Activated effector memory CD4-positive, alpha-beta T cell treated with Interleukin-2 at 50 U/mL for 16 hours (primary cell): ENCODE measurements at places on chromosomes 2 and 18.

GRCh38 chr18:9619056-9619455 lies 4.7 kb upstream of the PPP4R1 start:
- DNase-seq = no peak

- DNase-seq = no peak
These were observed 101.7 kb downstream of the ANKRD44 start for GRCh38 chr2:197208841-197209240.

DNA sequence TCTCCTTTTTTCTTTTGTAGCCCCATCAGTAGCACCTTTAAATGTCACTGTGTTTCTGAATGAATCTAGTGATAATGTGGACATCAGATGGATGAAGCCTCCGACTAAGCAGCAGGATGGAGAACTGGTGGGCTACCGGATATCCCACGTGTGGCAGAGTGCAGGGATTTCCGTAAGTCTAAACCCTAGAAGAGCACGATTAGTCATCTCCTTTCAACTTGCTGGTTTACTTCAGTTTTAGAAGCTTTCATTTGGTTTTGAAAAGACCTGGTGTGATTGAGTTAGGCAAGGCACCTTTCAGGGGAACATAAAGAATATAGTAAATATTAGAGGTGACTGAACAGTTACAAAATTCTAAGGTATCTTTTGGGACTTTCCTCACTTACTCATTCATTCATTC lies 72.2 kb upstream of the TMEM87B start:
- DNase-seq = no peak

GRCh38 chr2:127423478-127423843 lies 5.2 kb downstream of the PROC start:
- no peak for DNase-seq

GRCh38 chr2:96985181-96985945 lies 1.0 kb downstream of the FAM178B start:
- DNase-seq = no peak

GRCh38 chr2:208240619-208241209 lies 14.2 kb downstream of the IDH1 start:
- no peak for DNase-seq

- no peak for DNase-seq
These were observed 35.6 kb downstream of the FAM124B start for GRCh38 chr2:224366267-224366844.

DNA sequence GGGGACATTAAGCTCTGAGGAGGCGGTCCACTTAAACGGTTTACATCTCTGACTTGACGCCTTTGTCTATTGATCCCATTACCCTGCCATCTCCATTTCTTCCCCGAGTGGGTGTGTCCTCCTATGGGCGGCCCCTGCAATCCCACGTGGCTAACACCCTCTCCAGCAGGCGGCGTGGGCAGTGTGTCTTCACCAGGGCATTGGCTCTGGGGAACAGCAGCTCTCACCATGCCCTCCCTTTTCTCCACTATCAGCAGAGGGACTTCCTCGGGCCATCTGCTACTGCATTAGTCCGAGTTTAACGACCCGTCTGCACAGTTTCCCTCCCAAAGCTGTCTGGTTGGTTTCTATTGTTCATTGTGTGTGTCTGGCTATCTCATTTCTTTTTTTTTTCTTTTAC lies 511.9 kb upstream of the NRP2 start:
- no peak for DNase-seq

DNA sequence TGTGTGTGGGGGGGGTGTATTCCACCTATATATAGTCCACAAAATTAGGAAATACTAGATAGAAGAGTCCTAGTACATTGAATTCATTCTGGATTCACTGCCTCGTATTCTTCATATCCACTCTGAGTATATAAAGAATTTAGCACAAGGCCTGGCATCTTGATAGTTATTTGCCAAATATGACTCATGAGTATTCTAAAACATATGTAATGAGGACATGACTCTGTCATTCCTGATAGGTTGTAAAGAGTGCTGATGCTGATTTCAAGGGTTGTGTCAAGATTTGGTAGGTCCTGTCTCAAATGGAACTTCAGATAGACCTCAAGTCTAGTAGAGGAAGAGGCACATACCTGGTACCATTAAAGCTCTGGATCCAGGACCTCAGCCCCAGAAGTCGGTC lies 173.4 kb upstream of the BOD1L2 start:
- DNase-seq = no peak

GRCh38 chr2:128293870-128294455 lies 24.7 kb downstream of the HS6ST1 start:
- no peak for DNase-seq

- DNase-seq = no peak
These were observed 76.8 kb downstream of the POU3F3 start for GRCh38 chr2:104930732-104931131.
